ENCODE measurements at places on chromosomes 3 and 15.

DNA sequence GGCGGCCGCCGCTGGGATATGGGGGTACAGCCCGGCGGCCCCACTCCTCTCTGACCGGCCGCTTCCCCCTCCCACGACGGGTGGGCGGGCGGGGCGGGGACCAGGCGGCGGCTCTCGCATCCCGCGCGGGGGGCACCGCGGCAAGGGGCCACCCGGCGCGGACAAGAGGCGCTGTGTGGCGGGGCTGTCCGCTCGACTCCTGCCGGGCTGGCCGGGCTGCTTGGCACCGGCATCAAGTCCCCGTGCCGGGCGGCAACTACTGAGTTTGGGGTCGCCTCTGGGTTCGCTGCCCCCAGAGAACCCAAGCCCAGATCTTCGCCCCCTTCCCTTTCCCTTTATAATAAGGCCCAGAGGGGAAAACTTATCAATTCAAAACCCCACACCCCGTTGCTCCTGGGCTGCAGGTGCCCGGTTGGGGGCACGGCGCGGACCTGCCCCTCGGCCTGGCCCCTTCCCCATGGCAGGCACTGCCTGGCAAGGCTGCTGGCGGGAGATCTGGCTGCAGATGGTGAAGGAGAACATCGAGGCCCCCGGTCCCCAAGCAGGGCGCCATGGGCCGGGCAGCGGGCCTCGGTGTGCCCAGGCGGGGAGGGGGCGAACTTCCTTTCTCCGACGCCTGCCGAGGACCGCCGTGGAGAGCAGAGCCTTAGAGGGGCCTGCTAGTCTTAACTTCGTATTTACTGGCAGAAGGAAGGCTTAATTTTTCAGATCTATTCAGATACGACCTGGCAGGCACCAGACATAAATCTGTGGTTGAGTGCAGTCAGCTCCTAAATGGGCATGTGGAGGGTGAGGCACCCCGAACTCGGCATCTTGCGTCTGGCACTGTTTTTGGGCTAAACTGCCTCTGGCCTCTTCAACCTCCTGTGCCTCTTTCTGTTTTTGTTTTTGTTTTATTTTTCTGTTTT, 911 bp downstream of the APBA2 start:
- no peak for DNase-seq

- DNase-seq: peak; percentile 14
Measured at GRCh38 chr15:82105451-82106215, 59.8 kb upstream of the MEX3B start.

- peak; percentile 18 for DNase-seq
Measured at GRCh38 chr15:91853948-91854638, 585 bp downstream of the SLCO3A1 start.

- DNase-seq: no peak
Measured at GRCh38 chr3:158451405-158452055, 119.5 kb upstream of the MLF1 start.

DNA sequence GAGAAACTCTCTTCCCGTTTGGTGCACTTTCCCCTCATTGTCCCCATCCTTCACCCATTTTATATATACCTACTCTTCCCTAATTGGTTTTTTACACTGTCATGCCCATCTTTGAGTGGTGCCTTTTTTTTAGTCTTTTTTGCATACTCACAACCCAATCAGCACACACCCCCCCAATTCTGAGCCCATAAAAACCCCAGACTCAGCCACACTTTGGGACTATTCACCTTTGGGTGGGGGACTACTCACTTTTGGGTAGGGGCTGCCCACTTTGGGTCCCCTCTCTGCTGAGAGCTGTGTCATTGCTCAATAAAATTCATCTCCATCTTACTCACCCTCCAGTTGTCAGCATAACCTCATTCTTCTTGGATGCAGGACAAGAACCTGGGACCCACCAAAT, 30.1 kb upstream of the MTMR14 start:
- no peak for DNase-seq

DNA sequence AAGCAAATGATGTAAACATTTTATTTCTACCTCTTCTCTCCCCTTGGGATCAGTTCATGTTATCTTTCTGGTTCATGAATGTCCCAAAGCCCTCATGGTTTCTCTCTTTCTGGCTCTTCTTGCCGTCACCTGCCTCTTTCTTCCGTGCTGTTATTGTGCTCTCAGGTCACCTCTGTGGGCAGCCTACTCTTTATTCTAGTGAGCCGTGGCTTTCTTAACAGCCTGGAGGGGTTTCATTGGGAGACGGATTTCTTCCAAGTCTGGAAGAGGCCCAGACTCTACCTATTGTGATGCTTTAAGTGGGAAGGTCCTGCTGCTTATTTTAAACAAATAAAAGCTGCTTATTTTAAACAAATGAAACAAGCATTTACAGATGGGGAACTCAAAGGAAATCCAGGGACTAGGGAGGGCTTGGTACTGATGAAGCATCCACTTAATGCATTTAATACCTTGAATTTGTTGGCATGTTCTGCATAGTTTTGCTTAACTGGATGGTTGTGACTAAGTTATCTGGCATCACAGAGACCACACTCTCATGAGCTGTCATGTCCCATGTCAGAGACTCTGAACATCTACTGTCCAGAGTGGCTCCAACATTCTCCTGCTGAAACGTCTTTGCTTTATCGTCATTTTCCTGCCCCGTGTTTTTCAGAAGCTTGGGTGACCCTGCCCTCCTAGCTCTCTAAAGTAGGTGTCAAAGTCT, 443.3 kb downstream of the GABRG3 start:
- DNase-seq: no peak

GRCh38 chr15:89660556-89660955, 5.3 kb upstream of the KIF7 start:
- DNase-seq: no peak

DNA sequence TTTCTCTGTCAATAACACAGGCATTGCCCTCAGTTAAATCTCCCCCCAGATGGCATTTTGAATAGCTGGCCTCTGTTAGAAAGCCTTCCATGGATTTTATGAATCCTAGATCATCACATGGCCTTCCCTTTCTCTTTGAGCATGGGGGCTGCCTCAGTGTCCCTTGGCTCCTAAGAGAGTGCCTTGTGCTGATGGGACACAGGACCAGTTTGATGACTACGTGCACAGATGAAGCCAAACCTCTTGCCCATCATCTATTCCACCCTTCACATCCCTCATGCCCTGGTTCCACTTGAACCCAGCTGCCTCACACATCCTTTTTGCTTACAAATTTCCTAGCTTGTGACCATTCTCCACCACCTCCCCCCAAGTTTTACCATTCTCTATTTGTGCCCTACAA, 12.9 kb downstream of the TGFBR2 start:
- no peak for DNase-seq

DNA sequence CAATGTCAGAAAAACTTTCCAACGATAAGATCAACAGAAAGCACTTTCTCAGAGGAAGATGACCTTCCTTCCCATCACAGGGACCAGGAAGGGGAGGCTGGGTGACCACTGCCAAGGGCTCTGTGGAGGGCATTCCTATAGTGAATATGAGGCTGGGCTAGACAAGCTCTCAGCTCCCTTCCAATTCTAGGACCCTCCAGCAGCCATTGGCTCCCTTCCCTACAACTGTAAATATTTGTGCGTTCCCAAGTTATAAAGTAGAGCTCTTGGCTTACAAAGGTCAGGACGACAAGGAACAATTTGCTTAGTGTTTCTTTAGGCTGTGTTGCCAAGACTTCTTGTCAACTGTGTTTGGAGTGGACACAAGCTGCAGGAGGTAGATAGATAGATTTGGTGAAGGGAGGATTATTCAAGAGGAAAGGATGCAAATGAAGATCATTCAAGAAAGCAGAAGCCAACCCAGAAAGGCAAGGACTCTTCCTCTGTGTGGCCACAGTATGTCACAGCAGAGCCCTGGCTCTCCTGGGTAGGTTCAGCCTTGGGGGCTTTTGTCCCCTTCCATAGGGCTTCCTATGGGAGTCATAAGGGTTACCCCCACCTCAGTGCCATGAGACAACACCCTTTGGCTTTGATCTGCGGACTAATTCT, 223.6 kb upstream of the TLE3 start:
- no peak for DNase-seq

DNA sequence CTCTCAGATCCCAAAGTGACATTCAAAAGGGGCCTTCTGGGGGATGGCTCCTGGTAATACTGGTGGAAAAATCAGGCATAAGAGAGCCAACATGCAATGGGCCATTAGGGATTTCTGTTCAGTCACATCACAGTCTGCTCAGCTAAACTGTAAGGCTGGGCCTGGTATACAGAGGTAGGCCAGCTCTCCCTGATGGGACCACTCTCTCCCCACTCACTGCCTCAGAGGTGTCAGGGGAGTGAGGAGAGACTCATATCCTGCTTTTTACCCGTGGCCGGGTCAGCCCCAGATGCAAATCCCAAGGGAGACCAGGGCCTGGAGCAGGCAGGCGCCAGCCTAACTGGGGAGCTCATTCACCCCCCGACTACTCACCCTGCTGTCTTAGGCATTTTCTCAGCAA, 48.1 kb upstream of the TPM1 start:
- no peak for DNase-seq

DNA sequence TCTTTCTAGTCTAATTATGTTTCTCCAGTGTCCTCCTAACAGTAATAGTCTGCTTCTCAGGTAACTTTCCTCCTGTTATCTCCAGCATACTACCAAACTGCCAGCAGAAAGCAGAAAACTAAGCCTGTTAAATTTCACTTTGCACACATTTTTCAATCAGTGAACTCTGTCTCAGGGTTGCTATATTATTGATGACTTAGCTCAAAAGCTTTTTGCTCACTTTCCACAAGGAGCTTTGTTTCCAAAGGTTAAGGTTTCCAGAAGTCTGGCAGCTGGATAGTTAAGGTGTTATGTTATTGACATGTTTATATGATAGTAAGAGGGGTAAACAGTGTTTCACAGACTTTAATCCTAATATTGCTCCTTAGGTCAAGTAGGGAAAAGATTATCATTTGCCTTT, 5.1 kb downstream of the TRPM7 start:
- DNase-seq: no peak

DNA sequence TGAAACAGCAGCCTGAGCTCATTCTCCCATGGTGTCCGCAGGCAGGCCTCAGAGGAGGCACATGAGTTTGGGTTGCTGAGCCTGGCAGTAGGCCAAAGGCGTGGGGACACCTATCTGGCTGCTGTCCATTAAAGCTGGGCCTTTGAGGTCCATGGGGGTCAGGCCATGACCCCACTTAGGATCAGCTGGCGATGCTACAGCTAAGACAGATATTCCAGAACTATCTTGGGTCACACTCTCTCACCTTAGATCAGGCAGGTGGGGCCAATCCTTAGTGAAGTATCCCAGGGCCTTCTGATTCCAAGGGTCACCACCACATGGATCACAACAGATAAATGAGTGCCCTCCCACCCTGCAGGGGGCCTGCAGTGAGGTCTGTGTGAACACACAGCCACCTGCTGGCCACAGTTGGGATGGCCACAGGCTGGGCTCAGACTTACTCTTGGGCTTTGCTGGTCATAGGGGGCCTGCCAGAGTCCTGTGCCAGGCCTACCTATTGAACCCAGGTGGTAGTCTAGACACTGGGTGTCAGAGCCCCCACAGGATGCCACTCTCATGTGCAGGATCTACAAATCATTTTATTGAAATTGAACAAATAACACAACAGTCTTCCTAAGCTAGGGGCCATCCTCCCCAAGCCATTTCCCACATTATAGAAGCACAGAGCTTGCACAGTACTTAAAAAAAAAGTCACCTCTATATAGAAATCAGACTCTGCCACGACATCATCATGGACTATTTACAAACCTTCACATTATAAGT, 2.0 kb upstream of the HYAL2 start:
- peak; percentile 17 for DNase-seq

GRCh38 chr15:77071305-77072223, 655 bp upstream of the TSPAN3 start:
- no peak for DNase-seq

DNA sequence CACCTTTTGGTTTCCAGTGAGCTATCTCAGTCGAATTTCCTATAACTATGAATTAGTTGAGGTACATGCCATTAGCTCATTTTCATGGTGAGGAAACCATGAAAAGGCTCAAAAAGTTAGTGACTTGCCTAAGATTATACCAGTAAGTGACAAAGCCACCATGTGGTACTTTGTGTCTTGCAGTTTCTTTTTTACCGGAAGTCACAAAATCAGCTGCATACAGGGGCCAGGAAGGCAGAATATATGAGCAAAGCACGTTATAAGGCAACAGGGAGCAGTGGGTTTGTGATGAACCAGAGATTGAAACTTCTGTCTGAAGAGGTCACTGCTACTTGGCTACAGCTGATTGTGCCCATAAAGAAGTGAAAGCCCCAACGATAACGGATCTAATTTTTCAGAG, 50.3 kb downstream of the CMTM8 start:
- DNase-seq: no peak

- no peak for DNase-seq
Measured at GRCh38 chr3:50885070-50885850, 210.5 kb downstream of the DOCK3 start.

DNA sequence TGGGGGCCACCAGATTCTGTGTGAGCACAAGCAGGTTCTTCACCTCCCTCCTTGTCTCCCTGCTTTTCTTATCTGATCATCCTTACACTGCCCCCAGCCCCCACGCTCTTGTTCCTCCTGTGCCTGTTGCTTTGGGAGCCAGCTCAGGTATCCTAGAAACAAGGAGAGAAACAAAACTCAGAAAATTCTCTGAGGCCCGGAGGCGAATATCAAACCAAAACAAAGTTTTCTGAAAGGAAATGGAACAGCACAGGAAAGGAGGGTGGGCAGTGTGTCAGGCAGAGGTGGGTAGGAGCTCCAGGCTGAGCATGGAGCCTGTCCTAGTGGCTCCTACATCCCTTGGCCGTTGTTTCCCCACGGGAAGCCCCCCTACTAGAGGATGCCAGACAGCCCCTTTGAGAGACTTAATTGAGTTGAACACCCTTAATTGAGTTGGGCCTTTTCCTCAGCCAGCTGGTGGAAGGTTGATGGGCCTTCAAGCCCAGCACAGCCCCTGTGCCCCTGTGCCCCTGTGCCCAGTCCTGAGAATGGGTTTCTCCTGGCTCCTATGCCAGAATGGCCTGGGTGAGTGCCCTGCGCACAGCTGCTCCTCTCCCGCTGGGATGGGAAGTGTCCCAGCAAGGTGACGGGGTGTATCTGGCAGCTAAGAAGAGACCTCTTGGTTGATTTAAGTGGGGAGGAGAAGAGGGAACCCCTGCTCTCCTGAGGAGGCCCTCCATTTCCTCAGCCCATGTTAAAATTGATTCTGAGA, 22.8 kb upstream of the JMJD7 start:
- no peak for DNase-seq

- no peak for DNase-seq
Measured at GRCh38 chr3:17141699-17142098, 256.9 kb downstream of the PLCL2 start.

DNA sequence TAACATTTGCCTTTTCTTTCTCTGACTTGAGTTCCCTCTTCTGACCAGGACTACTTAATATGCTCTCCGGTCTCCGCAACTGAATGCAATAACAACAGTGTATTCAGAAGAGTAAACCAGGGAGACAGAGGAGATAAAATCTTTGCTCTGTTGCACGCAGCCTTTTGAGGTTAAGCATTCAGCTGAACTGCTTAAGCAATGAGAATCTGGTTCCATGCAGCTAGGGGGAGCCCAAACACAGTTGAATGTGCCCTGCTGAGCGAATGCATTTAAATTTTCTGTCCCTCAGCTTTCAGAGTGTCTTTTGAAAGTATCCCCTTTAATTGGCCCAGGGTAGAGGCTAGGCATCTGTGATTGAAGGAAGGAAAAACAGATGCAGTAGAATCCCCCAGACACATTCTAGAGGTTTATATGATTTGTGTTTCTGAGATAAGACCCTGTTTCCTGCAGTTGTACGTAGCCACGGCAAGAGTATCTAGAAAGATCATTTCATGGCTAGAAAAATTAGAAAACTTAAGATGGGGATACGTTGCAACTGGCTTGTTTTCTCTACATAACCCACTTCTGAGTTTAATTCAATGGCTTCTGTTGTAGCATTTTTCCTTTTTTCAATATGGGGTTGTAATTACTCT, 309.6 kb downstream of the TUSC7 start:
- peak; percentile 66 for DNase-seq

All from NCI-H1105 treated with DMSO at 0.1 percent for 48 hours (cell line).